ENCODE measurements at places on chromosomes 11 and 22.

GRCh38 chr11:126352934-126353801, 2.3 kb upstream of the ST3GAL4 start:
- peak; percentile 88 for DNase-seq

DNA sequence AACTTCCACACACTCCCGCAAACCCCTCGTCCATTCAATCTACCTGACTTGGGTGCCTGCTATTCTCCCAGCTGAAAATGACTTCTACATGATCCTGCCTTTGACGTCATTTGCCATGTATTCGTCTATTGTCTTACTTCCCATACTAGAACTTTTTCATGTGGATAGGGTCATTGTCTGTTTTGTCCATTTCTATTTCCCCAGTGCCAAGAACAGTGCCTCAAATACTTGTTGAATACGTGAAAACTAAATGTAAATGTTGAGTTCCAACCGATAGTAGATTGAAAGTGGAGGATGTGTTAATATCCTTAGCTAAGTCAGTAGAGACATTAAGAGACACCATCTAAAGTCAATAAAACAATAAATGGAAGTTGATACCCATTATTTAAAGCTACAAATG, 935 bp downstream of the TRIM68 start:
- DNase-seq = no peak

DNA sequence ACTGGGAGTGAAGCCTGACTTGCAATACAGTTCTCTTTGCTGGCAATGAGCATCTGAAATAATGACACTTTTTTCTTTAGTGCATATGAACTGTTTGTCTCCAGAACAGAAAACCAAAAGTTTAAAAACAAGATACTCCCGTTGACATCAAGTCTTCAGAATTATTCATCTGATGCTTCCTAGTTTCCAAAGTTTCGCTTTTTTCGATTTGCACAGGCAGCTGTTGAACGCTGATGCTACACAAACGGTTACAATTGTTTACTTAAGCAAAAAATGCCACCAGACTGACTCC, 612 bp upstream of the BIRC2 start:
- no peak for DNase-seq

- peak; percentile 23 for DNase-seq
Observed at GRCh38 chr22:41481131-41481830, 12.4 kb downstream of the ACO2 start.

- no peak for DNase-seq
Observed at GRCh38 chr22:37109242-37109917, at the start of gene TMPRSS6. Gene TMPRSS6, minus strand, starts transcription at chr22:37109713. Its CDS starts 6,296 bp downstream, at chr22:37103417.

DNA sequence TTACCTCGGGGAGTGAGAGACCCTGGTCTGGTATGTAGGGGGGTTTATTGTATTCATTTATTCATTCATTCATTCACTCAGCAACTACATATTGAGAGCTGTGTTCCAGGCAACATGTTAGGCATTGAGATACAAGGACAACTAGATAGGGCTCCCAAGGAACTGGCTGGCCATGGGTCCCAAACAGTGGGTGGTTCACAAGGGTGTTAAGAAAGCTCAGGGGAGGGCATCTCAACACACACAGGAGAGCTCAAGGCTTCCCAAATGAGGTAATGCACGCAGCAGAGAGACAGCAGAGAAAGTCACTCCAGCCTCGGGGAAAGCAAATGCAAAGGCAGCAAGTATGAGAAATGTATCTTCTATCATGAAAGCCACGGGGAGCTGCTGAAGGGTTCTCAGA, 51.8 kb downstream of the BTG4 start:
- DNase-seq = no peak

DNA sequence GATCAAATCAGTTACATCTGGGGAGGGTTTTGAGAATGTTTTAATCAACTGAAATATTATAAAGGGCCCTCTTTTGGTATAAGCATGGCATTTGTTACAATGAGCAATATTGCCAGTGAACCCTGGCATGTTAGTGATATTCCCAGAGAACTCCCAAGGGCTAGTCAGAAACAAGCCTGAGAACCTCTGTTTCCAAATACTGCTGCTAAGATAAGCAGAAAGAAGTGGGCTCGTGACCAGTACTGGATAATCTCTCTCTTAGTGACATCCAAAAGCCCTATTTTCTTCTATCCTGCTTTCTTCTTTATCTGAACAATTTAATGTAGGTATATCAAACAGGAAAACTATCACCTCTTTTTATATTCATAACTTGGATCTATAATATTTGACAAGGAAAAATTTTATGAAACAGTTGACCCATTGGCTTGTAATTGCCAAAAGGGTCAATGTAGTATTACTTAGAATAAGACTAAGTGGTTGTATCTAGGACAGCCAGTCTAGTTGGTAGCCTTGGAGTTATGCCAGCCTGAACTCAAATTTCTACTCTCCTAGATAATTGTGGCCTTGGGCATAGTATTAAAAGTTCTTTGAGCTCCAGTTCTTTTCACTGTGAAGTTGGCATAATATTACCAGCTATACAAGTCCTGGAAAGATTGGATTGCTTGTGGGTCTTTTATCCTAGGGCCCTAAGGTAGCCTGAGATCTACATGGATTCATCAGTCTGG, 15.7 kb downstream of the CAT start:
- no peak for DNase-seq

- peak; percentile 83 for DNase-seq
Observed at GRCh38 chr22:36439481-36440271, 41.8 kb downstream of the TXN2 start.

DNA sequence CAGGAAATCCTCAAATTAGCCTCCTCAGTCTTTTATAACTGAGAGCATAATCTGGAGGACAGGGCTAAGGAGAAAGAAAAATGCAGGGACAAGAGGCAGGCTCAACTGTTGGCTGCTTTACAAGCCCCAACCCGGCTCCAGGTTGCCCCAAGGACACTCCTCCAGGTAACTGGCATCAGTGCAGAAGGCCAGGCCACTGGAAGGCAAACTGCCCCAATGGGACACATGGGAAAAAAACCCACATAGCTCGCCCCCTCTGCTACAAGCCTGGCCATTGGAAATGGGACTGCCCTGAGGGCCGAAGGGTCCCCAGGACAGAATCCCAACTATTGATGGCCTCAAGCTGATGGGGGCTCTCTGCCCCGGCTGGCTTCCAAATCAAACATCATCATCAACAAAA, 17.9 kb upstream of the FBLN1 start:
- DNase-seq = no peak

DNA sequence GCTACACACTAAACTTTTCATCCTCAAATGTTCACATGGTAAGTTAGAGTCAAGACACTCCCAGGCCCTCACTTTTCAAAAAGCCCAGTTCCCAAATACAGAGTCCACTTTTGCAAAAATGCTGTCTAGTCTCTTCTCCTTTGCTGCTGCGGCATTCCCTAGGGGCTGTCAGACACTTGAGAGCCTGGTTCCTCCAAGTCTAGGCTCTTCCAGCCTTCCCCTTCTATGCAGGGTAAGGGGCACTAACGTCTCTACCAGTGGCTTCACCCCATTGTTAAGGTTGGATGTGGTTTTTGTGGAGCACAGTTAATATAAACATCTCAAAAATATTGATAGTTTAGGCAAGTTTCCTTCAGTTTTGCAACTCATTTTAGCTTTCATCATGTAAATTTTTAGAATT, 181.5 kb downstream of the KIF18A start:
- DNase-seq = no peak

Data from mesendoderm (in vitro differentiated cells).